Stomach (tissue), 19 donors: ENCODE measurements at places on chromosomes 16 and 17.
A peak's percentile ranks its signal among the peaks of the same experiment; 100 is the strongest.

DNA sequence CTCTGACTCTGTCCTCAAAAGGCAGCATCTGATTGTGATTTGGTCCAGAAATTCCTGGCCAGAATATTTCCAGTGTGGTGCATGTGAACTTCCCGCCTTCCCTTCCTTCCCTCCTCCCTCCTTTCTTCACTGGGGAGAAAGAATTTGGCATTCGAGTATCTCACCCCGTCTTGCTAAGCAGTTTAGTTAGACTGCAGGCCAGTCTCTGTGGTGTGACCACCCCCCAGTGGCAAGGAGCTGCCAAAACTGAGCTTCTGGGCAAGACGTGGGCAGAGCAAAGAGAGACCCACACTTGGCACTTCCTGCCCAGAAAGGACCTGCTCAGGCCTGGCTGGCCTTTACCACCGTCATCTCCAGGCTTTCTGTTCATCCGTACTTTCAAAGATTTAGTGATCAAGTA lies 36.4 kb downstream of the SNX20 start:
- peak; percentile 74 for DNase-seq

- peak; percentile 87 for DNase-seq
These were observed 88.6 kb downstream of the USP31 start for GRCh38 chr16:23060458-23061320.

GRCh38 chr17:14580499-14580898 lies 279.6 kb downstream of the HS3ST3B1 start:
- no peak for DNase-seq

DNA sequence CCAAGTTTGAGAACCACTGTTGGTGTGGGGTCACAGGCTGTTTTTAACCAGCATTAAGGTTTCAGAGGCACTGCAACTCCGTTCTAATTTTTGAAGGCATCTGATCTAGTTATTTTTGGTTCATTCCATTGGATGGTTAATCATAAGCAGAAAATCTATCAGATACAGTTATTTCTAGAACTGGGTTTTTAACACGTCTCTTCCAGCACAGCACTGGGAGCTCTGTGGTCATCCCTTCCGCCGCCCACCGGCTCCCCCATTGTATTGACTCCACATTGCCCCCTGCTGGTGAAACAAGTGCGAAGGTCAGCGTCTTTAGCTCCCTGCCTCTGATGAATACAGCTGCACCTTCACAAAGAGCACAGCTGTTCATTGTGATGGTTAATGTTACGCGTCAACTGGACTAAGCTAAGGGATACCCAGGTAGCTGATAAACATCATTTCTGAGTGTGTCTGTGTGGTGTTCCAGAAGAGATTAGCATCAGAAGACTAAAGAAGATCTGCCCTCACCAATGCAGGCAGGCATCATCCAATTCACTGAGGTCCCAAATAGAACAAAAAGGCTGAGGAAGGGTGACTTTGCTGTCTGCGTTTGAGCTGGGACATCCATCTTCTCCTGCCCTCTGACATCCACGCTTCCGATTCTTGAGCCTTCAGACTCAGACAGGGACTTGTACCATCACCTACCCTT lies 8.5 kb downstream of the CCL18 start:
- DNase-seq, result peak; percentile 62
